ENCODE measurements at places on chromosomes 3 and 15.

- DNase-seq, result no peak
- H3K36me3 ChIP-seq, result no peaks in the 10 kb centered on the region
- no peak overlapping the region for H3K4me3 ChIP-seq
- H3K27me3 ChIP-seq, result no peaks in the 10 kb centered on the region
- no peaks in the 10 kb centered on the region for H3K4me1 ChIP-seq
Measured at GRCh38 chr15:33296856-33297255, 13.9 kb upstream of the RYR3 start.

DNA sequence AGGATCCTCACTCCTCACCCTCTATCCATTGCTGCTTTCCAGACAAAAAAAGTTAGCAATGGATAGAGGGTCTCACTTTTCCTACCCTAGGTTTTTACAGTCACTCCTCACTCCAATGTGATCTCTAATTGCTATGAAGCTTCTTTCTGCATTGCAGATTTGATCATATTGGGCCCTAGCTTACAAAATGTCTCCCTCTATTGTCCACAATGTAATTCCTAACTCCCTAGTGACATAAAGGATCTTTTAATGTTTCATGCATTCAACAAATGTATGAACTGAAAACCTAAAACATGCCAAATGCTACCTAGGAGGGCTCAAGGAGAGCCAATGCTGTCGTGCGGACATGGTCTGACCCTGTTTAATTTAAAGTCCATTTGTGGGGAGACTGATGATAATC is 234.8 kb downstream of the CADM2 start:
- H3K4me1 ChIP-seq, result no peaks in the 10 kb centered on the region
- no peak overlapping the region for H3K4me3 ChIP-seq
- no peaks in the 10 kb centered on the region for H3K27me3 ChIP-seq

DNA sequence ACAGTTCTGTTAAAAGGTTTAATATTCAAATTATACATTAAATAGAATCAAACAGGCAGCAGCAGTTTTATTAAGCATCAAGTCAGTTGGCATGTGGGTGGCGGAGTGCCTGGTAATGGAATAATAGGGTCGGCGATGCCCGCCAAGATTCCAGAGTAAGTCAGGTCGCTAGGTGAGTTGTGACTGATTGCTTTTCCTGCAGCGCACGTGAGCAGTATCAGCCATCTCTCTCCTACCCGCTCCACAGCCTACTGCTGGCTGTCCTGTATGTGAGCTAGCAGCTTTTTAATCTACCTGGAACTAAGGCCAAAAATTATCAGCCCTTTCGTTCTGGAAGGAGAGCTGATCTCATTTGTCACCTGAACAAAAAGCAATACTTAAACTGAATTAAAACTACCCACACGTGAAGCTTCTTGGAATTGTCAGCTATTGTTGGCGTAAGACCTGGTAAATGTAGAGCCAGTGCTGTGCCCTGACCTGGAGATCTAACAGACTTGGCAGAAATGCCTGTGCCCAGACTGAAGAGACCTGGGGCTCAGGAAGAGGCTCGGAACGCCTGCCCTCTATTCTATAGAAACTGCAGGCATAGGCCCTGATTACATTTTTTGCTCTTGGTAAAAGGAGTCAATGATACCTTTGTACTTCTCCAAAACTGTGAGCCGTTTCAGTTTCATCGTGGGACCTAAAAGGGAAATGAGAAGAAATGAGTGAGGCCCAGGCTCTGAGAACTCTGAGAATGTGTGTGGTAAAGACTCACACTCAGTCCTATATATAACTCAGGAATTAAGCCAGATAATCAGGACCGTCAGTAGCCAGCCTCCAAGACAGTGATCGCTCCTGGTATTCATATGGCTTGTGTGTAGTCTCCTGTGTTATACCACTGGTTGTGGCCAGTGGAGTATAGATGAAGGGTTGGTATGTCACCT is 21.9 kb downstream of the IDH3A start:
- peaks cover 63% of the 10 kb centered on the region for H3K36me3 ChIP-seq
- no peak overlapping the region for H3K27ac ChIP-seq
- peaks cover 3% of the 10 kb centered on the region for H3K27me3 ChIP-seq
- H3K4me3 ChIP-seq, result no peak overlapping the region
- no peak for DNase-seq
- H3K4me1 ChIP-seq, result peaks cover 64% of the 10 kb centered on the region

DNA sequence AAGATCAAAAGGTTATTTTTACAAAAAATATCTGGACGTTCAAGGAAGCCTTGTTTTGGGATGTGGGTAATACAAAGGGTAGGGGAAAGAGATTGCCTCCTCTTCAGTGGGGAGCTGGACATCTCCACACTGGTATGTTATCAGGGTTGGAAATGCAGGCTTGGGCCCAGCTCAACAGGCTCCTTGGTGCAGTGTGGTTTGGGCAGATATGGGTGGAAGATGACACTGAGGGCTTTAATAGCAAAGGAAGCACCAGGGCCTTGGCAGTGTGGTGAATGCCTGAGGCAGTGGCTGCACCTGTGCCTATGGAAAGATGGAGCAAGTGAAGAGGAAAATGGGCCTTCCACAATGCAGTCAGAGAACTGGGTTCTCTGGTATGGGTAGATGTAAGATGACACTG is 11.2 kb upstream of the MED12L start:
- DNase-seq, result no peak
- no peaks in the 10 kb centered on the region for H3K36me3 ChIP-seq
- H3K27ac ChIP-seq, result no peak overlapping the region
- H3K4me3 ChIP-seq, result no peak overlapping the region
- H3K4me1 ChIP-seq, result no peaks in the 10 kb centered on the region

DNA sequence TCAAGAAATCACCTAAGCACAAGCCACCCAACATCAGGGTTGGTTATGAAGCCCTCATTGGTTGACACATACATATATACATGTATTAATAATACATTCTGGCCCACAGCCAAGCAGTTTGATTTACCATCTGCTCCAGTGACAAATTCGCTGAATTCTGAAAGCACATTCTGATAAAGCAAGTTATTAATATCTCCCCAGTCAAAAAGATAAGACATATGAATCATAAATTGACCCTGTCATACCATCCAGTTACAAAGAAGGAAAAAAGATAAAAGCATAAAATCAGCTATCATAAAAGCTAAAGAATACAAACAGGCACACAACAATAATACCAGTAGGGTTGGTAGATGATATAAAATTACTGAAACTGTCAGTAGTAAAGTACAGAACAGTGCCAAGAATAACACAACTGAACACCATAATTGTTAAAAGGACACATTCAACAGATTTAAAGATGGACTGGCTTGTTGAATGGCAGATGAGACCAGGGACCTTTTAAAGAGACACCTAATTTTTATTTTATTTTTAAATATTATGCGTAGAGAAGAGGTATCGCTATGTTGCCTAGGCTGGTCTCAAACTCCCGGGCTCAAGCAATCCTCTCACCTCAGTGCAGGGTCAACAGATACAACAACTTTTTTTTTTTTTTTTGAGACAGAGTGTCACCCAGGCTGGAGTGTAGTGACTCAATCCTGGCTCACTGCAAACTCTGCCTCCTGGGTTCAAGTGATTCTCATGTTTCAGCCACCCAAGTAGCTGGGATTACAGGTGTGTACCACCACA is 7.7 kb downstream of the SNX4 start:
- H3K36me3 ChIP-seq, result peaks cover 50% of the 10 kb centered on the region
- no peak overlapping the region for H3K27ac ChIP-seq
- no peaks in the 10 kb centered on the region for H3K27me3 ChIP-seq
- H3K4me1 ChIP-seq, result peaks cover 17% of the 10 kb centered on the region
- H3K4me3 ChIP-seq, result no peak overlapping the region

- peaks cover 49% of the 10 kb centered on the region for H3K27me3 ChIP-seq
- no peak overlapping the region for H3K27ac ChIP-seq
- H3K36me3 ChIP-seq, result no peaks in the 10 kb centered on the region
- H3K4me1 ChIP-seq, result no peaks in the 10 kb centered on the region
- H3K4me3 ChIP-seq, result no peak overlapping the region
Measured at GRCh38 chr3:196012941-196013476, 68.9 kb downstream of the TFRC start.

GRCh38 chr3:8635631-8636030 is 9.0 kb downstream of the SSUH2 start:
- no peak for DNase-seq
- no peak overlapping the region for H3K27ac ChIP-seq
- H3K27me3 ChIP-seq, result no peaks in the 10 kb centered on the region
- H3K4me3 ChIP-seq, result no peak overlapping the region

- H3K27ac ChIP-seq, result no peak overlapping the region
- H3K4me3 ChIP-seq, result no peak overlapping the region
- DNase-seq, result no peak
- H3K27me3 ChIP-seq, result no peaks in the 10 kb centered on the region
- no peaks in the 10 kb centered on the region for H3K36me3 ChIP-seq
Measured at GRCh38 chr3:109900783-109901182, 563.4 kb upstream of the DPPA4 start.

DNA sequence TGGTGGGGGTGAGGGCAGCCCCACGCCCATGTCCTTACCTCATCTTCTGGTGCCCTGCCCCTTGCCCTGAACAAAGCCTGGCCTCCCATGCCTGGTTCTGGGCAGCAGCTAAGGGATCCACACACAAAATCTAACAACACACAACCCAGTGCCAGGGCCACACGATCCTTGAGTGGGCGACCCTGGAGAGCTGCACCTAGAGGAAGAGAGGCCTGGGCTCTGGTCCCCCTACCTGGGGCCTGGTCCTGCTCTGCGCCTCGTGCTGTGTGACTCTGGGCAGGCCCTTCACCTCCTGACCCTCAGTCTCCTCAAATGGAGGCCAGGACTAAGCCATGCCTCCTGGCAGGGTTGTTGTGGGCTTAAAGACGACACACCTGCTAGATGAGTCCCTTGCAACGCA is 20.0 kb upstream of the C3orf22 start:
- no peak overlapping the region for H3K27ac ChIP-seq
- no peaks in the 10 kb centered on the region for H3K4me1 ChIP-seq
- H3K27me3 ChIP-seq, result peaks cover 14% of the 10 kb centered on the region
- no peak for DNase-seq
- H3K36me3 ChIP-seq, result no peaks in the 10 kb centered on the region

- H3K36me3 ChIP-seq, result peaks cover 48% of the 10 kb centered on the region
- no peak overlapping the region for H3K27ac ChIP-seq
- no peak overlapping the region for H3K4me3 ChIP-seq
- peaks cover 7% of the 10 kb centered on the region for H3K4me1 ChIP-seq
- DNase-seq, result no peak
- no peaks in the 10 kb centered on the region for H3K27me3 ChIP-seq
Measured at GRCh38 chr3:171129827-171130226, 103.3 kb upstream of the SLC2A2 start.

GRCh38 chr3:140388202-140388922 is 289.5 kb upstream of the TRIM42 start:
- H3K36me3 ChIP-seq, result no peaks in the 10 kb centered on the region
- no peaks in the 10 kb centered on the region for H3K4me1 ChIP-seq
- no peak overlapping the region for H3K4me3 ChIP-seq
- no peaks in the 10 kb centered on the region for H3K27me3 ChIP-seq
- DNase-seq, result no peak
